Spinal cord (tissue), 10 donors: ENCODE measurements at places on chromosomes 1 and 21. TPM values are rescaled to one million over a fixed set of nuclear protein-coding genes. Genes with fewer than 3 reads are reported as not detected.

The RNF19B gene
- 13.6 TPM for total RNA-seq

The SPRR2G gene
- not detected for total RNA-seq

The SIK1 gene
- 4.7 TPM for total RNA-seq

The CCDC30 gene
- 12.0 TPM for total RNA-seq

The SLC16A4 gene
- total RNA-seq: 24.1 TPM

The FAM177B gene
- 0.40 TPM for total RNA-seq

The FALEC gene
- not detected for total RNA-seq

The PTPRF gene
- 51.0 TPM for total RNA-seq

The BGLAP gene
- 1.5 TPM for total RNA-seq

The GLIS1 gene
- 0.50 TPM for total RNA-seq

The PIP5K1A gene
- total RNA-seq: 44.0 TPM

The PRAMEF26 gene
- not detected for total RNA-seq

The RNU1-4 gene
- 4,182 TPM for total RNA-seq

The PCSK9 gene
- total RNA-seq: 1.5 TPM

The GRHL3 gene
- total RNA-seq: 2.5 TPM

The NUDT4B gene
- 2.8 TPM for total RNA-seq

The NCSTN gene
- total RNA-seq: 54.1 TPM

The HCN3 gene
- 9.0 TPM for total RNA-seq

The DNALI1 gene
- total RNA-seq: 56.0 TPM

The CDC73 gene
- 23.5 TPM for total RNA-seq

The LRRC71 gene
- total RNA-seq: 0.30 TPM

The S100A11 gene
- total RNA-seq: 17.7 TPM

The FASLG gene
- total RNA-seq: 0.20 TPM

The IL19 gene
- total RNA-seq: not detected

The MEX3A gene
- 12.3 TPM for total RNA-seq

The ITPKB gene
- 16.8 TPM for total RNA-seq

The TIAM1 gene
- total RNA-seq: 34.8 TPM

The ADGRL2 gene
- 176 TPM for total RNA-seq

The NR1I3 gene
- not detected for total RNA-seq

The TAF12 gene
- 20.8 TPM for total RNA-seq

The S100A14 gene
- not detected for total RNA-seq

The ST6GALNAC3 gene
- total RNA-seq: 64.0 TPM

The SERTAD4 gene
- total RNA-seq: 7.6 TPM

The C8A gene
- 0.06 TPM for total RNA-seq

The RCC1 gene
- total RNA-seq: 16.1 TPM

The DEPDC1 gene
- total RNA-seq: 5.4 TPM

The NUP210L gene
- total RNA-seq: 0.11 TPM

The PIGP gene
- 27.6 TPM for total RNA-seq

The BCAN gene
- 240 TPM for total RNA-seq

The TUT4 gene
- total RNA-seq: 92.5 TPM

The PRELP gene
- total RNA-seq: 4.4 TPM

The CCDC185 gene
- total RNA-seq: not detected

The LCE3E gene
- not detected for total RNA-seq

The XCL1 gene
- not detected for total RNA-seq

The C1QTNF12 gene
- total RNA-seq: 10.4 TPM

The SMIM1 gene
- 0.99 TPM for total RNA-seq

The FABP3 gene
- total RNA-seq: 77.1 TPM

The DMBX1 gene
- 0.33 TPM for total RNA-seq

The NPHS2 gene
- not detected for total RNA-seq

The SPRR1B gene
- not detected for total RNA-seq

The AGT gene
- 155 TPM for total RNA-seq
